NCI-H2029 treated with DMSO at 0.1 percent for 48 hours (cell line): ENCODE measurements at places on chromosomes 3 and 15.

DNA sequence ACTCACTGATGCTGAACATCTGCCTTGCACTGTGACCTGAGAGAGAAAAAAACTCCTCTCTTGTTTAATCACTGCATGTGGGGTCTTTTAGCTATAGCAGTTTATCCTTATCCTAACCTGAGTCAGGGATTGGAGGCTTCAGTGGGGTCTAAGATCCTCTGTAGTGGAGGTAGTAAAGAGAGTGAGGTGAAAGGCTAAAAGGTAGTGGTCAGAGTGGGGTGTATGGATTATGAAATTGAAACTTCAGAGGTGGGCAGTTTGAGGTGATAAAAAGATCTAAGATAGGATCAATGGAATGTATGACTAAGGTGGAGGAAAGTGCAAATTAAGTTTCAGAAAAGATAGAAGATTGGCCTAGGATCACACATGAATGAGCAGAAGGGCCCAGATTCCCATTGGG, 36.5 kb downstream of the DET1 start:
- DNase-seq, result no peak

GRCh38 chr3:159763011-159763601, 225.5 kb upstream of the IL12A start:
- DNase-seq, result no peak

GRCh38 chr15:68431792-68432401, at the start of gene ITGA11:
ITGA11 (minus strand) TSS chr15:68432163; CDS start chr15:68432066, 97 bp downstream.
- peak; percentile 0 for DNase-seq

GRCh38 chr3:151156618-151157216, 46.3 kb downstream of the GPR171 start:
- peak; percentile 38 for DNase-seq

DNA sequence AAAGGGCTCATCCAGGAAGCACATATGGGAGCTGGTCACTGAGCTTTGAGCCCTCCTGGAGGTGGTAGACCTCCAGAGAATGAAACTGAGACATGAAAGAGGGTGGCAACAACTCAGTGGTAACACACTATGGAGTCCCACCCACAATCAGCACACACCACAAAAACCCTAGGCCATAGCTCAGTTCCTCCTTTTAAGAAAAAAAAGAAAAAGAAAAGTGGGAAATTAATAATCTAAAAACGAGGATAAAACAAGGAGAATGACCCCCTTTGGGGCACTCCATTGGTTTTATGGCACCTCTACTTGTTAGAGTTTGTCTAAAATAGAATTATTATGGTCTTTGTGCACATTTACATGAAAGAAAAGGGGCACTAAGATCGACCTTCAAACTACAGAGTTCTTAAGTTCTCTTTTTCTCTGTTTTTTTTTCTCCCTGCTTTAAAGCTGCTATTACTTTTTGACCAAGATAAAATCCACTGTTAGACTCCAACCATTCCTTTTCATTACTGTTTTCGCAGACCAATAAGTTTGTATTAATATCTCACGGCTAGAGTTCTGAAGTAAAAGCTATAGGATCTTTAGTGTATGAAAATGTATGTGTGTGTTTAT, 40.2 kb upstream of the ZBTB20 start:
- no peak for DNase-seq

GRCh38 chr3:71565976-71566375, 17.6 kb downstream of the FOXP1 start:
- DNase-seq, result no peak

DNA sequence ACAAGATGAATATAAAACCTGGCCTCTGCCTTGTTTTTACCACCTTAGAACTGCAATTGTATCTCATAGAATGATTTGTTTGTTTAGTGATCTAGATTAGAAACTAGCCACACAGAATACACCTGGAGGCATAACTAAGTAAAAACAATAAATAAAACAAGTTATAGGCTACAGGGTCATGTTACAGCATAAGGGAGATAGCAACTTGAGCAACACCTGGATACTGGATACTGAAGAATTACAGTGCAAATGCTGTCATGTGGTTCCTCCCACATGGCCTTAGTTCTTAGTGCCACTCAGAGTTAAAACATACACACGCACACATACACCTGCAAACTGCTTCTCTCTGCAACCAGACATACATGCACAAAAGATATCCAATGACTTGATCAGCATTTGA, 563.4 kb upstream of the DPPA4 start:
- DNase-seq, result peak; percentile 64

DNA sequence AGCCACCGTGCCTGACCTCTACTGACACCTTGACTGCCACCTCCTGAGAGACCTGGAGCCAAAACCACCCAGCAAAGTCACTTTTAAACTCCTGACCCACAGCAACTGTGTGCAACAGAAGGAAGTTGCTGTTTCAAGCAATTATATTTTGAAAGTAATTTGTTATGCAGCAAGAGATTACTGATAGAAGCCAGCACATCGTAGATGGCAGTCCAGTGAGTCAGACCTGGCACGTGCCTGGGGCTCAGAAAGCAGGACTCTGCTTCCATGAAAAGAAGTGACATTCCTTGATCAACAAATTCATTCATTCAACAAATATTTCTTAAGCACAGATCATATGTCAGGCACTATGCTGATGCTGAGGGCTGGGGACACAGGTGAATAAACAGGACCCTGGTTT, 5.7 kb upstream of the CSPG4 start:
- DNase-seq, result no peak

DNA sequence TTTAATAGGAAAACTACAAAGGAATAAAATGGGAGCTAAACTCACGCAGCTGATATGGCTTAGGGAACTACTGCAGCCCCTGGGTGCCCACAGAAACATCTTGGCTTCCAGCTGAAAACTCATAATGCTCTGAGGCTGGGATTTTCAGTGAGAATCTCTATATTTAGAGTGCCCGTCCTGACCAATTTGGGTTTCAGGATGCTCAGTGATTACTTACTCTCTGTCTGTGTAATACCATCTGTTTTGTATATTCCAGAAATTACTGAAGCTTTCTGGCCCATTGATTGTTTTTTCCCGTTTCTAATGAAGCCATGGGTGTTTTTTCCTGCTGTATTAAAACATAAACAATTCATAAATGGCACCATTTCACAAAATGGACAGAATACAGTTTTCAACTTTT, 50.6 kb upstream of the ZNF385D start:
- no peak for DNase-seq
